ENCODE measurements at places on chromosomes 13 and 19.

GRCh38 chr13:44932850-44933251, 56.4 kb downstream of the NUFIP1 start:
- no peak for DNase-seq

GRCh38 chr13:44573790-44574465, 2.2 kb downstream of the TSC22D1 start:
- DNase-seq: no peak

- no peak for DNase-seq
Measured at GRCh38 chr19:10826231-10826630, 9.8 kb downstream of the TMED1 start.

- peak; percentile 43 for DNase-seq
Measured at GRCh38 chr19:6970443-6970842, 50.8 kb downstream of the MBD3L2B start.

DNA sequence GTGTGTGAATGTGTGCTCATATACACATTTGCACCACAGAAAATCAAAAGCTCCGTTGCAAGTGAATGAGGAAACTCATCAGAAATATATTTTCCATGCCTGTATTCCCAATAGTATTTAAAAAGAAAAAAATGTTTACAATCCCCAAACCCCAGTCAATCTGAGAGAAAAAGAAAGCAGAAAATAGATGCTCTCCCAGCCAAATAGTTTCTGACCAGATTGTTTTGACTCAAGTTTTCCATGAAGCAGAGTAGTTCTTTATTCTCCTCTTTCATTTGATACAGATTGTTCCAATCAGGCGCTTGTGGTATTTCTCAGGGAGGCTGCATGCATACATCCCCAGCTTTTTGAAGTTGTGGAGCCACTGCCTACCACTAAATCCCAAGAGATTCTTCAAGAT, 110.6 kb downstream of the STARD13 start:
- no peak for DNase-seq

- no peak for DNase-seq
Measured at GRCh38 chr13:48437371-48437770, 24.5 kb upstream of the LPAR6 start.

DNA sequence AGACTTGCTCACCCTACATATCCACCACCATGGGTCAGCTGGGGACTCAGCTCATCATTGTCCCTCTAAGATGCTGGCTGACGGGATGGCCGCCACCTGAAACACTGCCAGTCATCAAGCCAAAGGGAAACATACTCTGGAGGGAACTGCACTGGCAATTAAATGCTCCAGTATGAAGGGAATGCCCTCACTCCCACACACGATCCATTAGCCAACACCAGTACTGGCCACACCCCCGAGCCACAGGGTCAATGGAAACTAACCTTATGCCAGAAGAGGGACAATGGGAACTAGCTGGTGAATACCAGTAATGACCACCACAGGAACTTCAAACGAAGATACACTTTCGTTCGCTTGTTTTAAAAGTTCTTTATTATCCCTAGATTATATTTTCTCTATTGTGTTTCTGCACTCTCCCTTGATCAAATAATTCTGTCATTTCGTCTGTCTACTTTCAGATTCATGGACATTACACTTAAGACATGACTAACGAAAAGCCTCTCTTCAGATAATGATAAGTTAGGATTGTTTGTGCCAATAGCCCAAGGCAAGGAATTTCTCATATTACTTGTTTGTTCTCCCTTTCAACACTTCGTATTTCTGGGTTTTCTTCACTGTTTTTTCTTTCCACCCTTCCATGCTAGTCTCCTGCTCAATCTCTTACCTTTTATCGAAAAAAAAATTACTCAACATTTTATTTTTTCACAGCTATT, 1.7 kb upstream of the ZNF507 start:
- no peak for DNase-seq

DNA sequence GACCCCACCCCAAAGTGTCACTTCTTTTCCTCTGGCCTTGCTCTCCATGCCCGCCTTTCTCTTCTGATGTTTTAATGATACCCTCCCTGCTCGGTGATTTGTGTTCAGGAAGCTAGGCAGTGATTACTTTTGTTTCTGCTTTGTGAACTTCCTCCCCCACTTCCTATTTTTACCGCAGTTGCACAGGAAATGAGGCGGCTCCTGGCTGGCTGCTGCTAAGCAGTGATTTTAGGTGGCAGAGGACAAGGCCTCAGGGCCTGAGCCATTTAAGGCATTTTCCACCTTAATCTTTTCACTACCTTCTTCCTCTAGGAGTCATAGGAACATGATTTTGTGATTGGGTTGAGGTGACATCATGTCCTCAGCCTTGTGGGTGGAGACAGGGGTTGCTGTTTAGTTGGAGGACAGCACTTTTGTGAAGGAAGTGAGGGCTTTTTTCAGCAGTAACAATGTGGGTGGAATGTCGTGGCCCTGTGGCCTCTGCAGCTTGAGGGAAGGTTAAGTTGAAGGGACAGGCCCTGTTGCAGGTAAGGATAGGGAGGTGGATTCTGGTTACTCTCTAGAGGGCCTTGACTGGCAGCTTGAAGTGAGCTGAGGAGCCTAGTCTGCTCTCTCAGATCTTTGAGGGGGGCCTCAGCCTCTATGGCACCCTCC, 15.7 kb downstream of the GARRE1 start:
- DNase-seq: peak; percentile 62

GRCh38 chr13:99969453-99969918, 2.1 kb downstream of the ZIC5 start:
- DNase-seq: no peak

GRCh38 chr19:3899531-3900294, 19.2 kb downstream of the ATCAY start:
- DNase-seq: no peak

GRCh38 chr13:95235974-95236373, 65.3 kb downstream of the ABCC4 start:
- no peak for DNase-seq

DNA sequence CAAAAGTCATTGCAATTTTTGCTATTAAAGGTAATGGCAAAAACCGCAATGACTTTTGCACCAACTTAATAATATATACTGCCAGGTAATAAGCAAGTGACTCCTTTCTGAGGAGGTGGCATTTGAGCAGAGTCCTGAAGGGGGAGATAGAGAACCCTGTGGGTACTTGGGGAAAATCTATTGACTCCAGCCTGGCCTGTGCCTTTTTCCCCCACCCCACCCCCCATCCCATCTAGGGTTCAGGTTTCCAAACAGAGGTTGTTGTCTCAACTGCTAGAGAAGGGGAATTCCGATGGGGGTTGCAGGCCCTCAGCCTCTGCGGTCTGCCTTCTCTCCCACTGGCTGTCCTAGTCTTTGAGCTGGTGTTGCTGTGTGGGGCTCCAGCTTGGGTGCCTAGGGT, 11.5 kb downstream of the S1PR2 start:
- DNase-seq: peak; percentile 31

DNA sequence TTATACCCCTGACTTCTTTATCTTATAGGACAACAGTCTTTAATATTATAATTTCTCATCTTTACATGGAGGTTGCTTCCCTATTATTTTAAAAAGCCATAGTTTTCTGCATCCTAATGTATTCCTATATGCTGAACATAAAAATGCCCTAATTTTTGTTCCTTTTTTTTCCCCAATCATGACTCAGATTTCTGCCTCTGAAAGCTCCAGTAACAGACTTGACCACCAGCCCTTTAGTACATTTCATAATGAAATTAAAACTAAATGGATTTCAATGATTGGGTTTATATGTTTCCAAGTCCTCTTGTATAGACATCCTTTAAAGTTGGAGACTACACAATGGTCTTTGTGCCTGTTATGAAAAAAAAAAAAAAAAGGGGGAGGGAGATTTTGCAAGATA, 712.5 kb downstream of the DIAPH3 start:
- DNase-seq: no peak

- no peak for DNase-seq
Measured at GRCh38 chr13:44667943-44668342, 91.8 kb upstream of the TSC22D1 start.

DNA sequence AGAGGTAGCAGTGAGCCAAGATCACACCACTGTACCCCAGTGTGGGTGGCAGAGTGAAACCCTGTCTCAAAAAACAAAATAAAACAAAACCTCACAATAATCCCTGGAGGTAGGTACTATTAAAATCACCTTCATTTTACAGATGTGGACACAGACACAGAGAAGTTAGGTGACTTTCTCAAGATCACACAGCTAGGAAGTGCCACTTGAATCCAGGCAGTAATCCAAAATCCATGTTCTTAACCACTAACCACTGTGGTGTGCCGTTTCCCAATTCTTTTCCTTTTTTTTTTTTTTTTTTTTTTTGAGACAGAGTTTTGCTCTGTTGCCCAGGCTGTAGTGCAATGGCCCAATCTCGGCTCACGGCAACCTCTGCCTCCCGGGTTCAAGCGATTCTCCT, 9.0 kb downstream of the PPP1R14A start:
- DNase-seq: no peak

DNA sequence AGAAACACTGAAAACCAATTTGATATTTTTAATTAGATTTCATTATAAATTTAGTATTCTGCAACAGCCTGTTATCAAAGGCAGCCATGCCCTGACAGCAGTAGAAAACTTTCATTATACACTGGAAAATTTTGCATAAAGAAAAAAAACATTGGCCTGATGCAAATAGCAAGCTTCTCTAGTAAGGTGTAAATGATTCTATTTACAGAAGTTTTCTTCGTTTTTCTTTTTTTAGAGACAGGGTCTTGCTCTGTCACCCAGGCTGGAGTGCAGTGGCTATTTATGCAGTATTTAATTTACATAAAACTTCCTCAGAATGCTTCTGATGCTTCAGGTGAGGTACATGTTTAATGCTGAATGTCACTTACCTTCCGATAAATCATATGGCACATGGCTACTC, 67.0 kb downstream of the ABCC4 start:
- DNase-seq: no peak

GRCh38 chr13:74641586-74641985, 507.4 kb upstream of the KLF12 start:
- DNase-seq: no peak

- DNase-seq: no peak
Measured at GRCh38 chr19:15235781-15236180, 3.5 kb upstream of the EPHX3 start.

- no peak for DNase-seq
Measured at GRCh38 chr13:38042771-38043170, 173.2 kb upstream of the TRPC4 start.

DNA sequence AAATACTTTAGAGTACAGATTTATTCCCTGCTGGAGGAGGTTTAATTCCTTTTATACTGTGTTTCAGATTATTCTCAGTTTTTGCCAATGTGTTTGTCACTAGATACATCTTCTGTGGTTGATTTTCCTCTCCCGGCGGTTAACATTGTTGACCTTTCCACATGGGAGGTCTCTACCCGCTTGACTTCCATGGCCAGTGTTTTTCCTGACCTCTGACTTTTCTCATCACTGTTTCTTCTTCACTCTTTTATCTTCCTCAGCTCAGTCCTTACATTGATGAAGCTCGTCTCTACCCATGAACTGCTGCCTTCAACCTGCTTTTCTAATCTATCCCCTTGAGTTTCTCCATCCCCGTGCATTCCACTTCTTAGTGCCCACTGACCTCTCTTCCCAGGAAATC, 517.4 kb downstream of the GPC6 start:
- DNase-seq: no peak

GRCh38 chr13:60572003-60572798, 175.2 kb downstream of the TDRD3 start:
- DNase-seq: no peak

GRCh38 chr13:40559915-40560314, 106.5 kb downstream of the FOXO1 start:
- no peak for DNase-seq

DNA sequence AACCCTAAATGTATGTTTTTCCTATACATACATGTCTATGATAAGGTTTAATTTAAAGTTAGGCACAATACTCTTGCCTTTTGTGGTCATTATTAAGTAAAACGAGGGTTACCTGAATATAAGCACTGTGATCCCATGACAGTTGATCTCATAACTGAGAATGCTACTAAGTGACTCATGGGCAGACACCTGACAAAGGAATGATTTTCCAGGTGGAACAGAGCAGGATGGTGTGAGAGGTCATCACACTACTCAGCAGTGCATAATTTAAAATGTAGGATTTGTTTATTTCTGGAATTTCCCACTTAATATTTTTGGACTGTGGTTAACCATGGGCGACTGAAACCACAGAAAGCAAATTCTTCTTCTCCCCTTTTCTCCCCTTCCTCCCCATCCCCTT, 178.9 kb downstream of the UGGT2 start:
- DNase-seq: no peak

- DNase-seq: no peak
Measured at GRCh38 chr13:20497006-20497775, 28.5 kb downstream of the CRYL1 start.

GRCh38 chr13:30128095-30128494, 179.3 kb downstream of the KATNAL1 start:
- no peak for DNase-seq

GRCh38 chr19:18251587-18252369, 22.5 kb downstream of the IQCN start:
- peak; percentile 89 for DNase-seq

- DNase-seq: no peak
Measured at GRCh38 chr13:39406688-39407087, 196.3 kb downstream of the LHFPL6 start.

- no peak for DNase-seq
Measured at GRCh38 chr13:27960362-27961226, 8.5 kb downstream of the CDX2 start.

- DNase-seq: no peak
Measured at GRCh38 chr13:24606486-24607170, 73.6 kb upstream of the ATP12A start.

DNA sequence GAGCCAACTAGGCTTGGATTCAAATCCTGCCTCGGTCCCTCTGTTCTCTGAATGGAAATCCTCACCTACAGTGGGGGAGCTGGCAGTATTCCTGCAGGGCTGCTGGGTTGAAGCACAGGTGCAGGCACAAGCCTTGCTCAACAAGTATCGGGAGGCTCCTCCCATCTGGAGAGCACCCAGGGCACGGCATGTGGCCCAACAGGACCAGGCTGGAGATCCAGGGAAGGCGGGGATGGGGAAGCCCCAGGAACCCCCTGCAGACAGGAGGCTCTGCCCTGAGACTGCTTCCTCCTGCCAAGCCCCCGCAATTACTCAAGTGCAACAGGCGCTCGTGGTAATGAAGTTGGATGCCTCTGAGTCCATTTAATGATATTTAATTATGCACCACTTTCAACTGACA, 128.0 kb upstream of the VSTM2B start:
- no peak for DNase-seq

- DNase-seq: no peak
Measured at GRCh38 chr19:9903336-9903735, 33.0 kb downstream of the OLFM2 start.

DNA sequence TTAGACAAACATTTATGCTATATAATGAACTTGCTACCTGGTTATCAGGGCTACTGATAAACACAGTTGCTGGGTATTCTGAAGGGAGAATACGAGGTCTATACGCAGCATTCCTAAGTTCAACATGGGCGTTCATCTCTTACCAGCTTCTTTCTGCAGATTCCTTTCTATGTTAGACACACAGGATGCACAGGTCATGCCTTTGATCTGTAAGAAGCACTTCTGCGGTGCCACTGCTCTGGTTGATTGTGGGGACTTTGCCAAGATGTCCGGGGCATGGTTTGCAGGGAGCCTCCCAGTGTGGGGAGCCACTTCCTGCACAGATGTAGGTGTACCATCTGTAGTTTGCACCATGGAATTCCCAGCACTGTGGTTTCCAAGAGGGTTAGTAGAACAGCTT, 40.9 kb downstream of the ATP7B start:
- DNase-seq: no peak

- no peak for DNase-seq
Measured at GRCh38 chr13:60135344-60135743, 28.4 kb downstream of the DIAPH3 start.

GRCh38 chr13:111460548-111461444, 140.4 kb downstream of the TEX29 start:
- no peak for DNase-seq

- DNase-seq: no peak
Measured at GRCh38 chr13:59790626-59791025, 373.1 kb downstream of the DIAPH3 start.

Data from CD4-positive, alpha-beta T cell (primary cell).